Lung (tissue), 17 donors: ENCODE measurements at places on chromosomes 11 and 22. TPM values are rescaled to one million over a fixed set of nuclear protein-coding genes. Genes with fewer than 3 reads are reported as not detected.

The CHST1 gene
- total RNA-seq: 1.8 TPM

The AQP11 gene
- 0.74 TPM for total RNA-seq

DNA sequence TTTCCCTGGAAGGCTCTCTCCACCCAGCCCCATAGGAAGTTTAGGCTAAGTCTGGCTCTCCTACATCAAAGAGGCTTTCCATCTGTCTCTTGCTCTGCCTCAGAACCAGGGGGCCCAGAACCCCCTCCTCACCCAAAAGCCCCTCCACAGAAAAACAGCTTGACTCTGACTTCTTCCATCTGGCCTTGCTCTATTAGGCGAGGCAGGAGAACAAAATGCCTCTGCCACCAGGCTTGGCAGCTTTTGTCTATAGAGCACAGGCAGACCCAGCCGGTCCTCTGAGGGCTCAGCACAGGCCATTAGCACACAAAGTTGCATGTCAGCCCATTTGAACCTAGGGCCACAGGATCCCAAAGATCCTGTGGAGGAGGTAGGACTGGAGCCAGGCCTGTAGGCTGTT is 75.7 kb upstream of the SUSD2 start:
- DNase-seq: peak; percentile 28
- no peaks in the 10 kb centered on the region for H3K36me3 ChIP-seq
- H3K4me3 ChIP-seq: no peak overlapping the region
- H3K27ac ChIP-seq: no peak overlapping the region
- no peaks in the 10 kb centered on the region for H3K27me3 ChIP-seq
- peaks cover 14% of the 10 kb centered on the region for H3K4me1 ChIP-seq

DNA sequence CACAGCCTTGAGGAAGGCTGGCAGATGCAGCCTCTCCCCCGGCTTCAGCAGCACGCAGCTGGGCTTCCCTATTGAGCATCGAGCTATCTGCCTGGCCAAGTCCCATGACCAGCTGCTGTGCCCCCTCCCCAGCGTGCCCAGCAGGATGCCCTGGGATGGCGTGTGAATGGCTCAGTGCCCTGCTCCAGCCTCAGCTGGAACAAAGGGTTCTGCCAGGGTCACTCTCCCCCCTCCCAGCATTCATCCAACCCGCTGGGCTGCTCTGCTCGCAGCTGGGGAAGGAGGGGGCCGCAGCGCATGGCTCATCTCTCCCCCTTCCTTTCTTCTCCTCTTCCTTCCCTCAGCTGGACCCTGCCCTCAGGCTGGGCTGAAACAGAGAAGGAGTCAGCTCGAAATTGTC is 14.5 kb downstream of the LRP4 start:
- H3K4me1 ChIP-seq: no peaks in the 10 kb centered on the region
- no peaks in the 10 kb centered on the region for H3K27me3 ChIP-seq
- no peak overlapping the region for H3K27ac ChIP-seq
- H3K36me3 ChIP-seq: no peaks in the 10 kb centered on the region
- DNase-seq: no peak

The CCDC89 gene
- total RNA-seq: 3.1 TPM

The MFRP gene
- total RNA-seq: not detected

- H3K27me3 ChIP-seq: no peaks in the 10 kb centered on the region
- H3K27ac ChIP-seq: no peak overlapping the region
- no peaks in the 10 kb centered on the region for H3K4me1 ChIP-seq
- DNase-seq: no peak
- H3K4me3 ChIP-seq: no peak overlapping the region
Measured at GRCh38 chr11:31761636-31762035, 49.5 kb downstream of the PAX6 start.

DNA sequence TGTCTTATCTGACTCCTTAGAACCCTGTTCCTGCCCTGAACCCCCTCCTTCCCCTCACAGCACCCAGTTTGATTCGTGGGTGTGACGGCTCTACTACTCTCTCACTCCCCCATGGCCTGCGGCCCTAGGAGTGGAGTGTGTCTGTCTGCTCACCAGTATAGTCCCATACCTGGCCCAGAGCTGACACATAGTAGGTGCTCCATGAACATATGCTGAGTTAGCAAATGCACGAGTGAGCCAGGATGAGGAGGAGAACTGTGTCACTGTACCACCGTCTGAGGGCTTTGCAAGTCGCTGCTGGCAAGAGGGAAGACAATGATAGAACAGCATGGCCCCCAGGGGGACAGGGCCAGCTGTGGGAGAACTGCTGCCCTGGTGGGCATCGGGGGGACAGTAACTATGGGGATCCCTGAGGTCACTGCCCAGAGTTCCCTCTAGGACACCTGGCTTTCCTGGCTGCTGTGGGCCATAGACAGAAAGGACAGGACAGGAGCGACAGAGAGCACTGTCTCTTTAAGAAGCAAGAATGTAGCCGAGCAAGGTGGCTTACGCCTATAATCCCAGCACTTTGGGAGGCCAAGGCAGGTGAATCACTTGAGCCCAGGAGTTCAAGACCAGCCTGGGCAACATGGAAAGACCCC is 19.2 kb upstream of the KIAA0930 start:
- no peaks in the 10 kb centered on the region for H3K4me1 ChIP-seq
- DNase-seq: no peak
- H3K27ac ChIP-seq: no peak overlapping the region
- H3K36me3 ChIP-seq: no peaks in the 10 kb centered on the region
- no peak overlapping the region for H3K4me3 ChIP-seq

GRCh38 chr11:28447226-28447625 is 339.0 kb downstream of the METTL15 start:
- no peaks in the 10 kb centered on the region for H3K27me3 ChIP-seq
- no peaks in the 10 kb centered on the region for H3K36me3 ChIP-seq
- H3K4me1 ChIP-seq: no peaks in the 10 kb centered on the region
- no peak for DNase-seq
- H3K27ac ChIP-seq: no peak overlapping the region

The SELENOH gene
- 123 TPM for total RNA-seq

GRCh38 chr11:48263423-48263911 is at the start of gene OR4X1:
Gene OR4X1 (plus strand): TSS chr11:48263861. CDS start chr11:48263861, 0 bp downstream.
- no peaks in the 10 kb centered on the region for H3K36me3 ChIP-seq
- no peaks in the 10 kb centered on the region for H3K27me3 ChIP-seq
- no peak for DNase-seq

- H3K27ac ChIP-seq: peak overlapping the region; percentile 76
- peaks cover 50% of the 10 kb centered on the region for H3K4me1 ChIP-seq
- peak; percentile 25 for DNase-seq
- no peak overlapping the region for H3K4me3 ChIP-seq
- H3K27me3 ChIP-seq: no peaks in the 10 kb centered on the region
- peaks cover 10% of the 10 kb centered on the region for H3K36me3 ChIP-seq
Measured at GRCh38 chr11:118619444-118620197, 12.2 kb downstream of the PHLDB1 start.

DNA sequence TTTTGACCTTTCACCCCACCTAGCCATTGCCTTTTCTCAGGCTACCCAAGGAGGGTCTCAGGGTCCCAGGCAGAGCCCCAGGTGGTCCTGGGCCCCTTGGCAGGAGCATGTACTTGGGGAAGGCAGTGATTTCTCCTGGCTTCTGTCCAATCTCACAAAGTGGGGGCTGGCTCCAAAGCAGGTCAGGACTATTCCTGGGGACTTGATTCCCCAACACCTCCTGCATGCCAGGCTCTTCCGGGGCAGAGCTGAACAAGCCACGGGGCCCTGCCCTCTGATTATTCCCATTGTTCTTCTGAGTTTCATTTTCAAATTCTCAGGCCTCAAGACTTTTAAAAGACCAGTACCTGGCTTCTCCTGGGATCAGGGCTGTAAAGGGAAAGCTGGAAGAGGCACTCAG is 1.5 kb upstream of the TCF20 start:
- H3K27ac ChIP-seq: no peak overlapping the region
- H3K36me3 ChIP-seq: no peaks in the 10 kb centered on the region
- H3K4me3 ChIP-seq: no peak overlapping the region
- no peaks in the 10 kb centered on the region for H3K4me1 ChIP-seq
- no peaks in the 10 kb centered on the region for H3K27me3 ChIP-seq

The TBCEL gene
- total RNA-seq: 27.1 TPM

DNA sequence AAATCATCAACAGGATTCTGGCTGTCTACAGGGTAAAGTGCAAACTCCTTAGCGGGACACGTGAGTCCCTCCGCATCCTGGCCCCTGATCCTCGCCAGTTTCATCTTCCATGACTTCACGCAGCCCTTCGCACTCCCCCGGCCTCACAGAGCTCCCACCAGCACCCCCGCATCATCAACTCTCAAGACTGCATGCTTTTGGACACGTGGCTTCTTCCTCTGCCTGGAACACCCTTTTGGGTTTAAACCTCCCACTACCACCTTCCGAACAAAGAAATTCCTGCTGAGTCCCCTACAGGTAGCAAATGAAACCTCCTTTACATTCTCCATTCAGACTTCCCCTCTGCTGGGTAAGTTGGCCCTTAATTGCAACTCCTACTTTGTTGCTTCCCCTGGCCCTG is 12.6 kb upstream of the EIF3M start:
- no peak overlapping the region for H3K4me3 ChIP-seq
- H3K4me1 ChIP-seq: no peaks in the 10 kb centered on the region
- no peak for DNase-seq
- no peaks in the 10 kb centered on the region for H3K36me3 ChIP-seq
- H3K27ac ChIP-seq: no peak overlapping the region

GRCh38 chr11:65298131-65298535 is 16.5 kb upstream of the CDC42EP2 start:
- H3K27me3 ChIP-seq: no peaks in the 10 kb centered on the region
- peak; percentile 94 for DNase-seq
- peaks cover 24% of the 10 kb centered on the region for H3K36me3 ChIP-seq
- H3K4me1 ChIP-seq: peaks cover 5% of the 10 kb centered on the region
- no peak overlapping the region for H3K4me3 ChIP-seq

DNA sequence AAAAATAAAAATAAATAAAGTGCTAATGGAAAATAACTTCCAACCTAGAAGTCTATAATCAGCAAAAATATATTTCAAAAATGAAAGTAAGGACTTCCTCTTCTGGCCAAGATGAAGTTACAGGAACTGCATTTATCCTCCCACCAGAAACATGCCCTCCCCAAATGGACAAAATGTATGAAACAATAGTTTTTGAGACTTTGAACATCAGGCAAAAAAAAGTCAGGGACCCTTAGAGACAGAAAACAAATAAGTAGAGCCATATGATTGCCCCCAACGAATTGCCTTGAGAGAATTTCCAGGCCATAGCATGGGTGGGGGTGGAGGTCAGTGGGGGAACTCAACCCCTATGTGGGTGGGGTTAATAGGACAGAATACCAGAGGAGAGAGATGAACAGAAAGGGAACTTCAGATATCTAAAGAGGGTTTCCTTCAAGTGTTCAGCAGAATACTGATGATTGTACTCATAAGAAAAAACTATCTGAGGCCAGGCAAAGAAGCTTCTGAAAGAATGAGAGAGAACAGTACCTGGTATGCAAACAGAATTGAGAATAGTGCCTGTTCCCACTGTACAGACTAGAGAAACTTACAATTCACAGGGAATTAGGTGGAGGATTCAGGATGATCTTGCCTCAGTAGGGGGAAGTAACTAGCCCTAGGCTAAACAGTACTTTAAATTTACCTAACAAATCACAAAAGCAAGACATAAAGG is 26.6 kb upstream of the IL10RA start:
- no peaks in the 10 kb centered on the region for H3K4me1 ChIP-seq
- no peaks in the 10 kb centered on the region for H3K36me3 ChIP-seq
- no peak overlapping the region for H3K4me3 ChIP-seq
- H3K27ac ChIP-seq: peak overlapping the region; percentile 23

GRCh38 chr11:44718612-44719390 is 8.0 kb upstream of the TSPAN18 start:
- no peak for DNase-seq
- no peaks in the 10 kb centered on the region for H3K36me3 ChIP-seq
- H3K4me1 ChIP-seq: no peaks in the 10 kb centered on the region
- H3K4me3 ChIP-seq: no peak overlapping the region
- H3K27ac ChIP-seq: no peak overlapping the region
- H3K27me3 ChIP-seq: no peaks in the 10 kb centered on the region

The PSMA1 gene
- 146 TPM for total RNA-seq

The FXYD6 gene
- total RNA-seq: 45.7 TPM

The NRGN gene
- total RNA-seq: 117 TPM

The OR51E2 gene
- total RNA-seq: not detected

DNA sequence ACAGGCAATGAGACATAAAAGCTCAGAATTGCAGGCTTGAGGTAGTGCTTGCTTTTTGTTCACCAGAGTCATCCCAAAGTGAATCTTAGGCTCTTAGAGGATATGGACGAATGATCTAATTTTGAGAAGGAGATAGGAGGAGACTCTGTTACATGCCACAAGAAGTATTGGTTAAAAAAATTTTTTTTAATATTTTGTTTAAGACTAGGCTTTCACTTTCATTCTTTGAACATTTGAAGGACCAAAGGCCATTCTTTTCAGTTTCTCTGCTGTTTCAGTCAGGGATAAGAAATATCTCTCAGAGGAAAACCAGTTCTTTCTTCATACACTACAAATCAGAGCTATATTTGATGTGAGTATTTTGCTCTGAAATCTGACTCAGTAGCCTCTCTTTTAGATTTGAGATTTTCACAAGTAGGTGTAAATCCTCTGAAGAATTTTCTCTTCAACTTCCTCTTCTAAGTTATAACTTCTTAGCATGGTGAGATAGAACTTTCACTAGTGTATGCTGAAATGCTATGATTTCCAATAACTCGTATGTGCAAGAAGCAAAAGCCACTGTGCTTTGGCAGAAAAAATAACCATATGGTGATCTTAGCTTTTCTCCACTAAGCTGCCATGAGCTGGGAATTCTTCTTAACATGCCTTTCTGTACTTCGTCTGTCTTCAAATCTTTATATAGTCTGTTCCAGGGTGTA is 24.1 kb upstream of the FAM181B start:
- no peak overlapping the region for H3K4me3 ChIP-seq
- no peaks in the 10 kb centered on the region for H3K27me3 ChIP-seq
- H3K4me1 ChIP-seq: no peaks in the 10 kb centered on the region
- no peak for DNase-seq

The THRSP gene
- total RNA-seq: not detected

DNA sequence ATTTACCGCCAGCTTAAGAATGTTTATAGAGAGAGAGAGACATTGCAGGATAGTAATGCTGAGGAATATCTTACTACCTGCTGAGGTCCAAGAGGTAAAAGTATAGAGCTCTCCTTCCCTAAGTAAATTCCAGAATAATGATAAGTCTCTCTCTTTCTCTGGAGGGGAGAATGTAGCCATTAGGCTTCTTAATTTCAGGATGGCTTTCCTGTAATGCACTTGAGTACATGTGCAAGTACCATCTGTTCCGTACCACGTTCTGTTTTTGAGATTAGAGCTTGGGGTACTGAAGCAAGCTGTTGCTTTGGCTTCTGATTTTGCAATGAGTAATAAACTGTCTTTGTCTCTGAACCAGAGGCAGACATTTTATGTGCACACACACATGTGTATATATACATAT is 1314.0 kb downstream of the JRKL start:
- no peaks in the 10 kb centered on the region for H3K27me3 ChIP-seq
- H3K36me3 ChIP-seq: no peaks in the 10 kb centered on the region
- no peak overlapping the region for H3K27ac ChIP-seq
- no peak overlapping the region for H3K4me3 ChIP-seq
- peak; percentile 18 for DNase-seq

The RASGRP2 gene
- total RNA-seq: 20.0 TPM
